ENCODE measurements at places on chromosomes 12 and 14.

DNA sequence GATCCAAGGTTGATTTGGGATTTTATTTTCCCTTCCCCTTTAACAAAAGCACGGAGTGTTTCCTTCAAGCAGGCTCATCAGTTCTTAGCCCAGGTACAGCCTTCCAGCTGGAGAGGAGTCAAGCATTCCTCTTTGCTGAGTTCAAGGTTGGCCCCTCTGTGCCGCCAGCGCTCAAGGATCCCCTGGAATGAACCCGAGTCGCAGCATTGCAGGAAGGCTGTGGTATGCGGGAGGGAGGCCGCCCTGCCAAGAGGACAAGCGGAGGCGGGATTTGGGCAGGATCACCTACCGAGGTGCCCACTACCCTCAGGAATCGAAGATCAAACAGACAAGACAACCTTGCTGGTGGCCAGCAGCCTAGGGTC lies 53.9 kb upstream of the NCOR2 start:
- DNase-seq = peak; percentile 44

- DNase-seq = peak; percentile 17
These were observed 37.8 kb downstream of the SLCO1A2 start for GRCh38 chr12:21296751-21297406.

- DNase-seq = no peak
These were observed 25.5 kb upstream of the NPFF start for GRCh38 chr12:53532524-53533445.

DNA sequence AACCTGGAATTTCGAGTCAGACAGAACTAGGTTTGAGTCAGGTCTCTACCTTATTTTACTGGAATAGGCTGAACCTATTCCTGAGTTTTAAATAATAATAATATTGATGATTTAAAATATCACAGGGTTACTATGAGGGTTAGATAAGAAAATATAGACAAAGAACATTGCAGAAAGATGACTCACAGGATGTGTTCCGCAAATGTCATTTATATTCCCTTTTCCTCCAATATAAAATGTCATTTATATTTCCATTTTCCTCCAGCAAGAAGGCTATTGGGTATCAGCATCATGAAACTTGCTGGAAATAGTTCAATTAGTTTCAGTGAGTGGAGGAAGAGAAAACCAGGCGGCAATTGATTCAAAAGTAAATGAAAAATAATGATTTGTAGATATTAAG lies 163.9 kb upstream of the RASSF8 start:
- DNase-seq = peak; percentile 23

DNA sequence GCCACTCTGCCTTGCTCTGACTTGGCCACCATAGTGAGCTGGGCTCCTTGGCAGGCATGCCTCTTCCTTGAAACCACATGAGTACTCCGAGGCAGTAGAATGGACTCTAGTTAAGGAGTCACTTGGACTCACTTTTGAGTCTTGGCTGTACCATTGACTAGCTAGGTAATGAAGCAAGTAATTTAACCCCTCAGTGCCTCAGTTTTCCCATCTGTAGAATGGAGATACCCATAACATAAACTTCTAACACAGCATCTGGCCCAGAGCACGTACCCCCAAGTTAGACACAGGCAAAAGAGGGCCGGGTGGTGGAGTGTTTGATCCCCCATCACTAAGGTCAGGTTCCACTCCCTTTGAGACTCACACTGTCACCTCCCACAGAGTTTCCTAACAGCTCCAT lies 8.3 kb downstream of the KRT77 start:
- no peak for DNase-seq

DNA sequence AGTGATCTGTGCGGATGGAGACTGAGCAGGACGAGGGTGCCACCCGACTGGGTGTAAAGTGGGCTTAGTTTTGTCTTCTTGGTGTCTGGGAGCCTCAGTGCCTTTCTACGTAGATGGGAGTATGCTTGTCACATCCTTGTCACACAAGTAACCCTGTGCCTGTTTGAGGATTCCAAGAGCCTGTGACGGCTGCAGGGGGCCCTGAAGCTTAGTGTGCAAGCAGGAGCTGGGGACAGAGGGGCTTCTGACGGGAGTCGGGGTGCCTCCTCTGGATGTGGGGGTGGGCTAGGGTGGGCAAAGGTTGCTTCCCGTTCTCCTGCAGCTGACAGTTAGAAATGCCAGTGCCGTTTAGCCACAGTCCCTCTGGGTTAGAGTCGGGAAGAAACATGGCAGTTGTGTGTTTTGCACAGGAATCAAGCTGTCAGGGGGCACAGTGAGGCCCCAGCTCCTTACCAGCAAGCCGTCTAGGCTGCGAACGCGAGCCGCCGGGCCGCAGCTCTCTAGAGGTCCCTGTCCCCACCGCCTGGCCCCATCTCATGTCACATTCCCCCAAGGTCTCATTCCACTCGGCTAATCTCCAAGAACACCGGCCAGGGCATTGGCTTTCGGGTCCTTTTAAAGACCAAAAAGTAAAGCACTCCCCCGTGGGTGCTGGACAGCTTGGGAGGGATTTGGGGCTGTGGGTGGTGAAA lies 7.0 kb downstream of the RTL1 start:
- no peak for DNase-seq

- no peak for DNase-seq
These were observed 32.4 kb downstream of the PSEN1 start for GRCh38 chr14:73168691-73169090.

- DNase-seq = no peak
These were observed 458.3 kb downstream of the BTG1 start for GRCh38 chr12:91687052-91688017.

GRCh38 chr14:102901633-102902032 lies 20.8 kb upstream of the AMN start:
- DNase-seq = no peak

GRCh38 chr14:100894416-100894815 lies 9.1 kb downstream of the RTL1 start:
- no peak for DNase-seq

DNA sequence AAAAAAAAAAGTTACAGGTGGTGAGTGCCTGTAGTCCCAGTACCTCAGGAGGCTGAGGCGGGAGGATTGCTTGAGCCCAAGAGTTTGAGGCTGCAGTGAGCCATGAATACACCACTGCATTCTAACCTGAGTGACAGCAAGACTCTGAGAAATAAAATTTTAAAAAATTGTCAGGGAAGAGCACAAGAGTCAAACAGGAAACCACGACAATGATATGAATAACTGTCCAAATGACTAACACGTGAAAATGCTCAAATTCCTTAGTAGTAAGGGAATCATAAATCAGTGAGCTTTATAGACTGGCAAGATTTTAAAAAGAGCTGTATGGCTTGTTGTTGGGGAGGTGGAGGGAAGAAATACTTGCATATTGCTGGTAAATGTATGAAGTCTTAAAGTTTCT lies 12.9 kb upstream of the ASPG start:
- DNase-seq = no peak

GRCh38 chr14:76938092-76938500 lies 90.4 kb downstream of the IRF2BPL start:
- DNase-seq = peak; percentile 43

GRCh38 chr12:115335594-115335993 lies 651.6 kb upstream of the TBX3 start:
- DNase-seq = no peak

GRCh38 chr14:33056213-33056612 lies 117.5 kb downstream of the NPAS3 start:
- DNase-seq = no peak

DNA sequence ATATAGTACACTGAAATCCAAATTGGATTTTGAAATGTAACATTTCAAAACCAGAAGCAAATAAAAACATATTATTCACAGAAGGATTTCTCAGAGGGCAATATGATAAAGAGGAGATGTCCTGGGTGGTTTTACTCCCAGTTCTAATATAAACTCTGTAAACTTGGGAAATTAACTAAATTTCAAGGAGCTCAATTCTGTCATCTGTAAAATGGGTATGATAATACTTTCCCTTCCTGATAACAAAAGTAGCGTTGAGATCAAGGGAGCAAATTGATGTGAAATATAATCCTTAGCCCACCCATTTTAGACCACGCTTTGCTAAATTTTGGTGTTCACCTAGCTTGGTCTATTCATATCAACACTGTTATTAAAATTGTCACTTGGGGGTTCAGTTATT lies 192.5 kb upstream of the BTG1 start:
- DNase-seq = no peak

- DNase-seq = no peak
These were observed 588 bp upstream of the GRIN2B start for GRCh38 chr12:13981990-13982389.

DNA sequence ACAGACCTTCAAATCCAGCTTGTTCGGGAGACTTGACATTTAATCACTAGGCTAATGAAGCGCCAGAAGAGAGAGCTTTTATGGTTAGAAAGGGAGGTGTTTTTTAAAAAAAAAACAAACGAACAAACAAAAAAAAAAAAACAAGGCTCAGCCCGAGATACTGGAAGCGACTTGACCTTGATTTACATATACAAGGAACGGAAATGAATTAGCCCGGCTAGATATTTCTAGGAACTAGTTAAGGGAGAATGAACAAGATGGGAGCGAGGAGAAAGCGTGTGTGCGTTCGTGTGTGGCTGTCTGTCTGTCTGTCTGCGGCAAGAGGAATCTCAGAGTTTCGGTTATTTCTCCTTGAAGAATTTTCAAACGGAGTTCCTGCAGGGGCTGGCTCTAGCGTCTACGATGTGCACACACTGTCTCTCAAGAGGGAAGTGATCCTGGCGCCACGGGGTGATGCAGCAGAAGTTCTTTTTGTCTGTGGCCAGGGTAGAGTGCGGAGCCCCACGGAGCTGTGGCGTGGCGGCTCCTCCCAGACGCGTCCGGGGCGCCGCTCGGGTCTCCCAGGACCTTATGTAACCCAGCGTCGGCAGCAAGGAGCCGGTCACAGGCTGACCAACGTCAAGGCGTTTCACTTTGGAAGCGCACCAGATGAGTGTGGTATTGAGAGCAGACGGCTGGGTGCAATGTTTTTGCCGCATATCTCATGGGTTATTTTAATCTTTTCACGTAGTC lies 18.8 kb downstream of the SOCS2 start:
- DNase-seq = peak; percentile 88

GRCh38 chr12:6307529-6307928 lies 3.0 kb upstream of the PLEKHG6 start:
- DNase-seq = no peak

GRCh38 chr12:96107236-96107635 lies 71.8 kb upstream of the LTA4H start:
- DNase-seq = no peak

GRCh38 chr14:72685456-72685855 lies 208.4 kb downstream of the DPF3 start:
- no peak for DNase-seq

- DNase-seq = no peak
These were observed 28.8 kb upstream of the GZMB start for GRCh38 chr14:24662753-24663152.

- no peak for DNase-seq
These were observed 15.4 kb upstream of the PIWIL1 start for GRCh38 chr12:130322263-130322662.

DNA sequence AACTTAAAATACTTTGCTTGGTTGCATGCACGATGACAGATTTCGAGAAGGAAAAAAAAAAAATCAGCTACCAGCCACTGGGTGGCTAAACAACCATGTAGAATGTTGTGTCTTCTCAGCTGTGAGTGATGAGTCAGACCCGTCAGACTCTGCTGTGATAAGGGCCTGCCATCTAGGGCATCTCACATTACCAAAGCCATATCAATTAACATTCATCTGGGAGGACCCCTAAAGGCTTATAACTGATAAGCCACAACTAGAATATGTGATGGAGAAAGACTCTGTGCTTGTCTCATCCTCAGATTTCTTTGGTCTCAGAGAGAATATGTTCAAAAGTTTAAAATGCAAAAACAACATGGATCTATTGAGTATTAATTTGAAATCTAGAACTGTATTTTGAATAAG lies 111.5 kb downstream of the PAX9 start:
- DNase-seq = peak; percentile 66

GRCh38 chr12:92549516-92549915 lies 153.3 kb upstream of the PLEKHG7 start:
- no peak for DNase-seq

DNA sequence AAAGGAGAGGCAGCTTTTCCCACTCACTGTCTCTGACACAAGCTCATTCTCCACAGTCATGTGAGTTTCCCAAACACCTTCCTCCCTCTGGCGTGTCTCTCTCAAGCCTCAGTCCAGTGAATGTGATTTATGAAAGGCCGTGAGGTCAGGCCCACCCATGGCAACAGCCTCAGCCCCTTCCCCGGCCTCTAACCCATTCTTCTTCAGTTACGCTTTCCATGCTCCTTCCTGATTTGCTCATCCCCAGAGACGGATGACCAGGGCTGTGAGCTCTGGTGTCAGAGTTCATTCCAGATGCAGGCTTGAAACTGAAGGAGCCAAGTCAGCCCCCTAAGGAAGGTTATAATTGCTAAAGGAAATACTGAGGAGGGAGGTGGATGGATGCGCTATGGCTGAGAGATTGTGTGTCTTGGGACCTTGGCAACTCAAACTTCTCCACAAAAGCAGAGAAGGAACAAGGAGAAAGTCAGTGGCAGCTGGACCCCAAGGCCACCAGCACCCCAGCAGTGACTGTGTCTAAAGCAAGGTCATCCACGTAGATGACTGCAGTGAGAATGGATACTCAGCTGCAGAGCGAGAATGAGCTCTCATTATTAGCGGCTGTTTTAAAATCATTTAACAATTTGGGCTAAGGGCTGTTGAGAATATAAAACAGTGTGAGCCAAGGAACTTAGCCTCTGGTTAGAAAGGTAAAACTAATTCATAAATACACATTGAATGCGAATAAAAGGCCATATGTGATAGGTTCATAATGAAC lies 84.1 kb downstream of the FBXL14 start:
- DNase-seq = no peak

- no peak for DNase-seq
These were observed 646.1 kb upstream of the TMEM132C start for GRCh38 chr12:127620735-127621355.

DNA sequence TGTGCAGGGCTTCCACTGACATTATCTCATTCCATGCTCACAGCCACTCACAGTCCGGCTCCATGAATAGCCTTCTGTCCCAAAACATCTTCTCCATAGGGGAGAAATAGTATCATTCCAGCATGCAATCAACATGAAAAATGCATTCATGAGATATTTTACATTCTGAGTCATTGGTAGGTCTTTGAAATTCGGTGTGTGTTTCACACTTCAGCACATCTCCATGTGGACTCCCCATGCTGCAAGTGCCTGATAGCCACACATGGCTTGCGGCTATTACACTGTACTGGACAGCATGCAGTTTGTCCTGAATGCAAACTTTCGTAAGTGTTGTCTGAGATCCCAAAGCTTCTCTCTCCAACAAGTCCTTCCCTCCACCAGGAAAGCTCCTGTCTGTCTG lies 449.3 kb downstream of the MED13L start:
- DNase-seq = no peak

GRCh38 chr14:103969961-103970360 lies 27.6 kb upstream of the RD3L start:
- DNase-seq = no peak

- DNase-seq = no peak
These were observed 3.0 kb upstream of the PITPNM2 start for GRCh38 chr12:123153906-123154305.

- DNase-seq = no peak
These were observed 175.3 kb downstream of the PHLDA1 start for GRCh38 chr12:75856235-75856634.

GRCh38 chr14:96261772-96262655 lies 6.0 kb downstream of the BDKRB1 start:
- DNase-seq = no peak
